ENCODE measurements at places on chromosomes 16 and 17.
A peak's percentile ranks its signal among the peaks of the same experiment; 100 is the strongest.

DNA sequence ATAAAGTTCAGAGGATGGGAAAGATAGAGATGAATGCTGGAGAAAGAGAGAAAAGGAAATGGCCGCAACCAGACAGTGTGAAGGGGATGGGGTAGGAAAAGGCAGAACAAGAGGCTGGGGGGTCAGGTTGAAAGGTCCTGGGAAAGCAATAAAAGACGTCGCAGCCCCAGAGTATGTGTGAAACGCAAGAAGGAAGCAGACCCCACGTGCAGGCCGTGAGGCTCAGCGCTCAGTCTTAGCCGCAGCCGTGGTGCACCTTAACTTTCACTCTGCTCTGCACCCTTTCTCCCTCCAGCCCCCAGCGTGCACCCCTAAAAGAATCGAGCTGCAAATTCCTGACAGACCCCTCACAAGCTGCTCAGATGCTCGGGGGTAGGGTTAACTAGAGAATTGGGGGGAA lies 1.9 kb downstream of the DNAH17 start:
- no peak for DNase-seq

- no peak for DNase-seq
Observed at GRCh38 chr16:58458606-58459343, 41.2 kb upstream of the NDRG4 start.

GRCh38 chr17:47179141-47179540 lies 10.0 kb downstream of the CDC27 start:
- no peak for DNase-seq

DNA sequence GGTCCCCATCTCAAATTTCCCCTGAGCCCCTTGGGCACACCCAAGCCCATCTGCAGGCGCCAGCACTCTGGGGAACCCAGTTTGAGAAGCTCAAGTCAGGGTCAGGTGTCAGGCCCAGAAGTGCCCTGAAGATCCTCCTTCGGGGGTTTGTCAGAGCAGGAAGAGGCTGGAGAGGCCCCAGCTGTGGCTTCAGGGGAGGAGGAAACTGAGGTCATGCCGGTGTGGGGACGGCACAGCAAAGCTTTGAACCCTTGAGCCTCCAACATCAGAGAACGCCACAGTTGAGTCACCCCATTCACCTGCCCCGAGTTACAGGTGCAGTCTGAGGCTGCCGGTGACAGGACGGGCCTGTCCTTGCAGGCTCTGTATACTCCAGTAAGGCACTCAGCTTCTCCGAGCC lies 140.2 kb upstream of the CIBAR2 start:
- DNase-seq: no peak

GRCh38 chr17:41681776-41682175 lies 6.9 kb upstream of the EIF1 start:
- no peak for DNase-seq

GRCh38 chr16:20611975-20612481 lies 35.9 kb upstream of the ACSM2B start:
- no peak for DNase-seq

DNA sequence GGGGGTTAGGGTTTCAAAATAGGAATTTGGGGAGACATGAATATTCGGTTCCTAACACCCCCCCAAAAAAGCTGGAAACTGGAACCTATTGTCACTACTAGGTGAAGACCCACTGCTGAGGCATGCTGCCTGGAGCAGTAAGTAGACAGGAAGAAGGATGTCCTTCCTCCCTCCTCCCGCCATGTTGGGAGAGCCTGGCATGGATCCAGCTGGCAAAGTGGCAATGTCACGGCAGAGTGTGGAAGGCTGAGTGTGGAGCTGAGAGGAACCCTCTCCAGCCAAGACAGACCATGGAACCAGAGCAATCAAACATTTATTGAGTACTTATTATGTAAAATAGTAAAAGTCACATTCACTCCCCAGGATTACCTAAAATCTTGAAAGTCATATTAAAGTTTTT lies 49.0 kb downstream of the CCDC182 start:
- no peak for DNase-seq

GRCh38 chr17:27807567-27808470 lies 7.5 kb upstream of the NOS2 start:
- DNase-seq: peak; percentile 30

GRCh38 chr16:89478576-89479221 lies 11.7 kb downstream of the ANKRD11 start:
- DNase-seq: no peak

GRCh38 chr16:2424061-2425007 lies 4.9 kb upstream of the CCNF start:
- DNase-seq: no peak

DNA sequence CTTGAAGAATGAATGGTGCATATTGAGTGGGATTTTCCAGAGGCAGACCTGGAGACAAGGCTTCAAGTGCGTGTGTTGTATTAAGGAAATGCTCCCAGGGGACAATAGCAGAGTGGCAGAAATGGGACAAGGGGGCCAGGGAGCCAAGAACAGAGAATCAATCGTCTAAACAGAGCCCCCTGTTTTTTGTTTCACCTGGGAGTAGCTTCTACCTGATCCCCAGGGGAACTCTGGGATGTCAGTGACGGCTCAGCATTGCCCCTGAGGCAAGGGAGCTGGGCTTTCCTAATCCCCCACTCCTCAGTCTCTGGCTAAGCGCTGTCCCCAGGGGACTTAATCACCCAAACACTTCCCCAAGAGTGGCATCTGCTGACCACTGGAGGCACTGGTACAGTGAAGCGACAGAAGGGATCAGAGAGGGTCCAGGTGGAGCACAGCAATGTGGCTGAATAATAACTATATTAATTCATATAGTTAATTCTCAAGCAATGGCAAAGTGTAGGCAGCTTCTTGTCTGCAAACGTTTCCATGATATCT lies 35.7 kb upstream of the C16orf78 start:
- no peak for DNase-seq

DNA sequence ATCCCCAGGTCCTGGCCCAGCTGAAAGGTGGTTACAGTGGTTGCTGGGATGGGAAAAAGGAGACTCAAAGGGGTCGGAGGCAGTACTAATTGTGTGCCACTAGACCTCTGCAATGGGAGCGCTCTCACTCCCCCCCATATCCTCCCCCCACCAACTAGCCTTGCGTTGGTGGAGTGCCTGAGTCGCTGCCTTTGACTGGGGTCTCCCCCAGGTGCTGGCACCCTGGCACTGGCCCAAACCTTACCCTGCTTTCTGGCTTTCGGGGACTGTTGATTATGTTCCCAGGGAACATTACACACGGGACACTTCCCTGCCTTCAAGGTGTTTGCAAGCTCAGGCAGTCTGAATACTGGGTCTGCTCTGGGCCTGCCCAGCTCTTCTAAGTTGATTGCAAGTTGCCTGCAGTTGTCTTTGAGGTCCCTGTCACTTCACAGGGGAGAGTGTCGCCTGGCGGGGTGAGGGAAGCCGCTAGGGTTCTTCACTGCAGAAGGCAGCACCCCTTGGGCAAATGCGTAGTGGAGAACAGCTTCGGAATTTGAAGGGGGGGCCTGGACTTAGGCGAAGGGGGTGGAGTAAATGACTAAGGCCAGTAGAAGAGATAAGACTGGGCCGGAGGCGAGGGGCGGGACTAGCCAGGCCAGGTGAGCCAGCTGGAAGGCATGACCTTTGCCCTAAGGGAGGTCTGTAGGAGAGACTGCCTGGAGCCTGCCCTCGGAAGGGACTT lies 98.0 kb downstream of the RAB11FIP4 start:
- DNase-seq: no peak

DNA sequence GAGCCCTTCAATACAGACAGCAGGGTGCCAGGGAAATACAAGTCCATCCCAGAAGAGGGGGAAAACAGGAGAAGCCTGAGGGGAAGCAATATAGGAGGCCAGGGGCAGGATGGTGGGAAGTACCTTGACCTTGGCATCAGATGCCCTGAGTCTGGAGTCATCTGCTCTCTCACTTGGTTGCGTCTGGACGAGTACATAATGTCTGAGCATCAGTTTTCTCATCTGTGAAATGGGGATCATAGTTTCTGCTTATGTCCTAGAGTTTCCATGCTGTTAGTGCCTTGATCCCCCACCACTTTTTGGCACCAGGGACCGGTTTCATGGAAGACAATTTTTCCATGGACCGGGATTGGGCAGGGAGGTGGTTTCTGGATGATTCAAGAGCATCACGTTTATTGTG lies 2.3 kb downstream of the STAT5A start:
- DNase-seq: no peak

DNA sequence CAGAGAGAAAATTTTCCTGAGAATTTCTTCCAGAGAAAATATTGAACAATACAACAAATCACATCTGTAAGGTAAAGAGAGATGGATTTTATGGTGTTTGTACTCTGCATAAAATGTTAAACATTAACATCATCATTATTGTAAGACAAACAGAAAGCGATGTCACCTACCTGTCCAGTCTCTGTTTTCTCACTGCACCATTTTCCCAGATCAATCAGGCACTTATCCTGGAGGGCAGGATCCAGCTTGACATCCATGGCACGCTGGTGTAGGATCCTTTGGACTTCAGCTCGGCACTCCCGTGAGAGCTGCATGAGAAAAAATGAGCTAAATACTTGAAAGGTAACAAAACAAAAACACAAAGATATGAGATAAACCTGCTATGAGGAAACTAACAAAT lies 55.9 kb upstream of the CLEC18B start:
- DNase-seq: no peak

- no peak for DNase-seq
Observed at GRCh38 chr17:42133461-42134041, 10.9 kb downstream of the HSPB9 start.

DNA sequence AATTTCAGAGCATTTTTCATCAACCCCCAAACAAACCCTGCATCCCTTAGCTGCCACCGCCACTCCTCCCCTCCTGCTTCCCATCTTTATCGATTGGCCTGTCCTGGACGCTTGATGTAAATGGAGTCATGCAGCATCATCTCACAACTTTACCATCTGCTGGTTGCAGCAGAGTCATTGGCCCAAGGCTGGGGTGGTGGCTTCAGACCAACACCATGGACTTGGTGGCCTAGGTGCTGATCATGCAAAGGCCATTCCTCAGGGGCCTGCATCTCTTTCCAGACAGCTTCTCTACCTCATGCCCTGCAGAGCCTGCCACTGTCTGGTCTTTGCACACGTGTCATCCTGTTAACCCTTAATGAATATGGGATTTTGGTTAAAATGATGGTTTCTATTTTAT lies 73.4 kb downstream of the MPRIP start:
- no peak for DNase-seq

- no peak for DNase-seq
Observed at GRCh38 chr17:7777017-7777416, 57.0 kb upstream of the KDM6B start.

DNA sequence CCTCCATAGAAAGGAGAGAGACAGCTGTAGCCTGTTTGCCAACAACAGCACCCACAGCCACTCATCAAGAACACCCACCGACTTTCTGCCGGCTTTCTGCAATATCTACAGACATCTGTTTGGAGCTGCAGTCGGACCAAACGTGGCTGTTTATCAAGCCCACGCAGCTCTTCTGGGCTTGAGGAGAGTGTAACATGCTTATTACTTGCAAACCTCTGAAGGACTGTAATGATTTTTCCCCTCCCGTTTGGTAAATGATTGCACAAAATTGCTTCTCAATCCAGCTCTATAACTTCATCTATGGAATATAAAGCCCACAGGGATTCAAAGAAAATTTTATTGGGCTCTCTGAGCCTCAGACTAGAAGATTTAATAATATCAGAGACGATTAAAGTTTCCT lies 100.5 kb downstream of the VAT1L start:
- DNase-seq: no peak

- DNase-seq: no peak
Observed at GRCh38 chr17:8412089-8412488, 14.5 kb upstream of the RNF222 start.

DNA sequence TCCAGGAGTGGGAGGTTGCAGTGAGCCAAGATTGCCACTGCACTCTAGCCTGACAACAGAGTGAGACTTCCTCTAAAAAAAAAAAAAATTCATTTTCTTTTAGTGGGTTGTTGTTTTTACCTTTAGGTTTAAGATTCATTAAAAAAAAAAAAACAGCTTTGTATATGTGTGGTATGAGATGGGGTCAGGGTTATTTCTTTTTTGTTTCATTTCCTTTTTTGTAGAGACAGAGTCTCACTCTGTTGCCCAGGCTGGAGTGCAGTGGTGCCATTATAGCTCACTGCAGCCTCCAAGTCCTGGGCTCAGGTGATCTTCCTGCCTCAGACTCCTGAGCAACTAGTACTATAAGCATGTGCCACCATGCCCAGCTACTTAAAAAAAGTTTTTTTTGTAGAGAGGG lies 47.0 kb downstream of the BCAS3 start:
- DNase-seq: no peak

DNA sequence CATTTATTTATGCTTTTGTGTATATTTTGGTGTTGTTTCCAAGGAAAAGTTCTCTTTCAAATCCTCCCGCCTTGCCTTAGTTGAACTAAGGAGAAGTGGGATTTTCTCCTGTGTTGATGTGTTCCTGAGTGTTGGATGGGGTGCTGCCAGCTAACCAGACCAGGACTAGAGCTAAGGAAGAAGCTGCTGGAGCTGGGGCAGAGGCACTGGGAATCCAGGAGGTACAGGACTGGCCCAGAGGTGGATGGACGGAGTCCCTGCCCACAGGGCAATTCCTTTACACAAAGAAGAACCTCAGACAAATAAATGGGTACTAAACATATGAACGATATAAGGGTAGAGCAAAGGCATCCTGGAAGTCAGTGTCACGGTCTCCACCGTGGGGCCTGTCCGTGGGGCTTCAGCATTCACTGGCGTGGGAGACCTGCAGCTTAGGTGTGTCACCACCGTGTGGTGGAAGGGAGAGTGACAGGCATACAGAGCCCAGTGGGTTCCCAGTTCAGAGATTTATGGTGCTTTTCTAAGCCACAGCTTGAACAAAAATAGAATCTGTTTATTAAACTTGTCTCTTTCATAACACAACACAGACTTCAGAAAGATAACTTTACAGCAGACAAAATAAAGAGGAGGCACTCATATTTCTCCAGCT lies 270.7 kb downstream of the NTN1 start:
- no peak for DNase-seq

GRCh38 chr16:50740736-50741135 lies 1.1 kb upstream of the CYLD start:
- DNase-seq: no peak

- no peak for DNase-seq
Observed at GRCh38 chr16:67278773-67279295, 498 bp upstream of the PLEKHG4 start.

DNA sequence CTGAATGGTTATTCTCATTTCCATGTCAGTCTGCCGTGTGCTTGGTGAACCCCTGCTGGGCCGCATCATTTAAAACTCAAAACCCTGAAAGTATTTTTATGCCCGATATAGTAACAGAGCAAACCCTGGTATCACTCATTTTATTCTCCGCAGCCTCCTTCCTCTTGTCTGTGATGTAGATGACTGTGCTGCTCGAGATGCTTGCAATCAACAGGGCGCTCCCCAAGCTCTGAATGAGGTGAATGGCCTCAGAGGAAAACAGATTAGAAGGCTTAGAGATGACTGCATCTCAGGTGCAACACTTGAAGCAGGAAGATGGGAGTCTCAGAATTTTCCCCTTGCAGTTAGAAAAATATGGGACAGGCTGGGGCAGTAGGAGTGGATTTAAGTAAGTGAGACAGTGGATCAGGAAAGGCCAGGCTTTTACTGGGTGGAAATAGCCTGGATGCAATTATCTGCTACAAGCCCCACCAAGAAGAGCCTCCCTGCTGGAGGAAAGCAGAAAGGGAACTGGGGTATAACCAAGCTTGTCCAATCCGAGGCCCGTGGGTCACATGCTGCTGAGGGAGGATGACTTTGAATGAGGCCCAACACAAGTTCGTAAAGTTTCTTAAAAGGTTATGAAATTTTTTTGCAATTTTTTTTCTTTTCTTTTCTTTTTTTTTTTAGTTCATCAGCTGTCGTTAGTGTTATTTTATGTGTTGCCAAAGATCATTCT lies 166.9 kb downstream of the CDH13 start:
- no peak for DNase-seq

GRCh38 chr17:58246781-58247180 lies 8.4 kb downstream of the LPO start:
- DNase-seq: no peak

GRCh38 chr17:14123619-14124278 lies 54.4 kb downstream of the COX10 start:
- DNase-seq: no peak
